ENCODE measurements at places on chromosomes 11 and 22.

GRCh38 chr11:69497221-69497787 lies 15.8 kb downstream of the LINC01488 start:
- DNase-seq, result no peak

DNA sequence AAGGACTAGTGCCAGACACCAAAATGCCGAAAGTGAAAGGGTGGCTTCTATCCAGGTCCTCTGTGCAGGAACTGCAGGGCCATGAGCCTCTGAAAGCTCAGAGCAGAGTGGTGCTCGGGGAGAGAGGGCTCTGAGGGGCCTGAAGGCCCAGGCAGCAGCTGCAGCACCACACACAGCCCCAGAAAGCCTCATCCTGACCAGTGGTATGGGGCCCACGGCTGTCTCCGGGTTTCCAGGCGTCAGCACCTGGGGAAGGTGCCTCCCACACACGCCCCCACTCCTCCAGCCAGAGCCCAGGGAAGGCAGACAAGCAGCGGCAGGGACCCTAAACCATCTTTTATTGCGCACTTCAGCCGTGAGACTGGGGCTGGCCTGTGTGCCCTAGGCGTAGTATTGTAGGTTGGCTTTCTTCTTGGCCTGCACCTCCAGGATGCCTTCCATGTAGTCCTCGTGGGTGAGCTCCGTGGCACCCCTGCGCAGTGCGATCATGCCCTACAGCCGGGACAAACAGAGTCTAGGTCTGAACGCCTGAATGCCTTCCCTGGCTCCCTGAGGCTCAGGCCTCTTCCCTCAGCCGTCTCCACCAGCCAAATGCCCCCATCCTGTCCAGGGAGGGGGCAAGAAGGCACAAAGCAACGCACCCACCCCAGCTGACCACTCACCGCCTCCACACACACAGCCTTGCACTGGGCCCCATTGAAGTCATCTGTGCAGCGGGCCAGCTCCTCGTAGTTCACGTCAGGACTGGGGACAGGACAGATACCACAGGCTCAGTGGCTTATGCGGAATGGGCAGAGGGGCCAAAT lies 7.6 kb downstream of the PSMC3 start:
- no peak for DNase-seq

- DNase-seq, result no peak
These were observed 13.1 kb downstream of the SLC43A1 start for GRCh38 chr11:57502376-57502775.

- DNase-seq, result no peak
These were observed 163.4 kb downstream of the INSC start for GRCh38 chr11:15278128-15278527.

GRCh38 chr11:12838463-12839123 lies 164.4 kb downstream of the TEAD1 start:
- DNase-seq, result no peak

DNA sequence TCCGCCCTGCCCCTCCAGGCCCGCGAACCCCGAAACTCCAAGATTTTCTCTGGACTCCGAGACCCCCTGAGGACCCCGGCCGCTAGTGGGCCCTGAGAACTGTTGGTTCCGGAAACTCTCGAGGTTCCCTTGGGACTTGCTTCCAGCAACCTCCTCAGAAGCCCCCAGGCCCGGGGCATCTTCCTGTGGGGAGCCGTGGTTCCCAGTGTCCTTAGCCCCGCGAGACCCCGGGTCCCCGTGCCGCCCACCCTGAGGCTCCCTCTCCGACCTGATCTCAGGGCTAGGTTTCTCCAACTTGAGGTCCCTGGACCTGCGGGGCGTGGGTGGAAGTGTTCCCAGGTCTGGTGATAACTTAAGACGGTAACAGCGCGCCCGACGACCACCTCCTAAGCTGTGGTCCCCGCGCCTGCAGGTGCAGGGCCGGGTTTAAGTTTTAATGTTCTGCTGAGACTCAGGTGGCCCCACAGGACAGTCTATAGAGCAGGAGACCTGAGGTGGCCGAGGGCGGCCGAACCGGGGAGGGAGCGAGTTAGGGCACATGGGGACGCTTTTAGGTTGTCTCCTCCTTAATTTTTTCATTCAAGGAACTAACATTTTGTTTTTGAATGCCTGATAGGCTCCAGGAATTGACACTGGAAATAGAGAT lies 720 bp downstream of the FAM118A start:
- no peak for DNase-seq

GRCh38 chr11:16795146-16795545 lies 56.7 kb downstream of the C11orf58 start:
- DNase-seq, result no peak

GRCh38 chr11:44954051-44954906 lies 3.6 kb upstream of the TP53I11 start:
- DNase-seq, result no peak

DNA sequence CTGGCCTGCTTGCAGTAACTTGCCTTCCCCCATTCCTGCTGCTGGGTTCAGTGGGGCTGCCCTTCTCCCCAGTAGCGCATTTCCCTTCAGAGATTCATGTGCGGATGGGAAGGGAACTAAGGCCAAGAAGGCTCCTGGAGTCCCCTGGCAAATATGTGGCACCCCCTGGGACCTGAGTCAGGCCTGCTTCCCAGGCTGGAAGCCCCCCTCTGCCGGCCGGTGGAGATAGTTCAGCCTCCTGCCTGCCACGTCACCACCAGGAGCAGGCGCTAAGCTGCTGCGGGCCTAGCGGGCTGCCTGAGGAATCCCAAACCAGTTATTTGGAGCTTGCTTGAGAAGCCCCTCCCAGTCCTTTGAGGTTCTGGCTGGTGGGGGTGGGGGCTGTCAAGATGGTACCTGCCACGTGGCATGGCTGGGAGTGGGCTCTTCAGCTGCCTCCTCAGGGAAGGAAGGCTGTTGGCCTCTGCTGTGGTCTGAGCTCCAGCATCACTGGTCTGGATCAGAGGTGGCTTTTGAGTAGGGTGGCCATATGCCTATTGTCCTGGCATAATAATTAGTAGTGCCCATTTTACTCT lies 2.0 kb downstream of the SERPINH1 start:
- no peak for DNase-seq

DNA sequence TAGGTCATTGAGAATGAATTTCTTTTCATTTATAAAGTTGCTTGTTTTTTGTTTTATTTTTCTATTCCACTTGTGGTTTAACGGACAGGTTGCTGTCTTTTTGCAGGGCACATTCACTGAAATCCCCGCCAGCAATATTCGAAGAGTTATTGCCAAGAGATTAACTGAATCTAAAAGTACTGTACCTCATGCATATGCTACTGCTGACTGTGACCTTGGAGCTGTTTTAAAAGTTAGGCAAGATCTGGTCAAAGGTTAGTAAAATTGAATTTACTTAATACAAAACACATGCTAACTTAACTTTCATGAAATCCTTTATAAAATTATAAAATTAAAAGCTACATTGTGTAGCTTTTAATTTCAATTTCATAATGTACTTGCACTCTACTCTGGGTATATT lies 53.6 kb downstream of the PDHX start:
- no peak for DNase-seq

DNA sequence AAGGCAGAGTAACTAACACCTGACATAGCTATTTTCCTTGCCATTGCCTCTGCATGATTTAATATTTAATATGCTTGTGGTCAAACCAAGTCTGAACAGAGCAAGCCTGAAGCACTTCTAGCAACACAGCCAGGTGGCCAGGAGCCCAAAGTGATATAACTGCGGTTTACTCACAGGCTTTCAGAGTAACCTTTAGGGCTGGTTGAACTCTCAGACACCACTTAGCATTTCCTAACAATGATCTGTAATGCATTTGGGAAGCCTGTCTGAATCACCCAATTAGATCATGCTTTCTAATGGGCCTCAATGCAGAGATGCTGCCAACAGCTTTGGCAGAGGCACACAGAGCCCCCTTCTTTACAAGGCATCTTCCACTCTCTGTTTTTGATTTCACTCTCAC lies 96.1 kb downstream of the FDX1 start:
- no peak for DNase-seq

GRCh38 chr11:124900464-124900863 lies 2.8 kb upstream of the ROBO4 start:
- DNase-seq, result no peak

GRCh38 chr11:128790196-128790595 lies 76.9 kb downstream of the KCNJ1 start:
- no peak for DNase-seq

GRCh38 chr11:36509201-36509639 lies 852 bp downstream of the TRAF6 start:
- DNase-seq, result no peak

DNA sequence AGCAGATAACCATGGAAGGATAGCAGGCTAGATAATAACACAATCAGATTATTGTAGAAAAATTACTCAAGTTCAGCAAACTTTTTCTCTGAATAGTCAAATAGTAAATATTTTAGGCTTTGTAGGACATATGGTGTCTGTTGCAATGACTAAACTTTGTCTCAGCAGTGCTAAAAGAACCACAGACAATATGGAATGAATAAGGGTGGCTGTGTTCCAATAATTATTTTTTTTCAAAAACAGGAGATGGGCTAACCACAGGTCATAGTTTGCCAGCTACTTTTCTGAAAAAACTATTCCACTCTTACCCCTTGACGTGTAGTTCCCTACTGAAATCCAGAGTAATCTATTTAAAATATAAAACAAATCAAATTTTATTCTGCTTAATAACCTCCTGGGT lies 153.9 kb upstream of the LRRC4C start:
- DNase-seq, result no peak

GRCh38 chr22:21029486-21030025 lies 2.8 kb downstream of the SLC7A4 start:
- DNase-seq, result no peak

DNA sequence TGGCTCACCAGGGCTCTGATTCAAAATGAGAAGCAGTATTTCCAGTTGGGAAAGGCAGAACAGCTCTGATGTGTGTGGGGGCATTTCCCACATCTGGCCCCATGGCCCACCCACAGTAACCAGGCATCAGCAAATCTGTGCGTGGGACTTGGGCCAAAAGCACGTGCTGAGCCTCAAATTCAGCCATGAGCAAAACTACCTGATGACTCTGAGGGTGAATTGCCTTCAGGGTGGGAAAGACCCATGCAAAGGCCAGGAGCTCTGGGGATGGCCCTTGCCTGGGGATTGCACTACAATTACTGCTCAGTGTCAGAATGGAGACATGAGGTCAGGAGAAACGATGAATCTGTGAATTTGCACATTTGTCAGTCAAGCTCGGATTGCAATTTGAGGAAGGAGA lies 20.9 kb downstream of the TP53AIP1 start:
- no peak for DNase-seq

DNA sequence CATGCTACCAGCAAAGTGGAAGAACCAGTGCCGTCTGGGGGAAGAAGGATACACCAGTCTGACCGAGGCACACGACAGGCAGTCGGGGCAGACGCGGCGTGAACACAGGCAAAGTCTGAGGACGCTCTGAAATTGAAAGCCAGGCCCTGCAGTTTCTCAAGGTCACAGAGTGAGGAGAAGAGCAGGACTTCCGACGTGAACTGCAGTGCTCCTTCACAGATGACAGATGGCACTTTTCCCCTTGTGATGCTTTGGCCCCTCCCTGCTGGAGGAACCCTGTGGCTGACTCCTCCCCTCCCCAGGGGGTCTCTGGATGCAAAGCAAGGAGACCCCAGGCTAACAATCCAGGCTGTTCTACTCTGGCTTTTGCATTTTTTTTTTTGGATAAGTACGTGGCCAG lies 19.6 kb upstream of the JAM3 start:
- DNase-seq, result no peak

- DNase-seq, result no peak
These were observed 44.7 kb downstream of the CADM1 start for GRCh38 chr11:115459563-115459962.

DNA sequence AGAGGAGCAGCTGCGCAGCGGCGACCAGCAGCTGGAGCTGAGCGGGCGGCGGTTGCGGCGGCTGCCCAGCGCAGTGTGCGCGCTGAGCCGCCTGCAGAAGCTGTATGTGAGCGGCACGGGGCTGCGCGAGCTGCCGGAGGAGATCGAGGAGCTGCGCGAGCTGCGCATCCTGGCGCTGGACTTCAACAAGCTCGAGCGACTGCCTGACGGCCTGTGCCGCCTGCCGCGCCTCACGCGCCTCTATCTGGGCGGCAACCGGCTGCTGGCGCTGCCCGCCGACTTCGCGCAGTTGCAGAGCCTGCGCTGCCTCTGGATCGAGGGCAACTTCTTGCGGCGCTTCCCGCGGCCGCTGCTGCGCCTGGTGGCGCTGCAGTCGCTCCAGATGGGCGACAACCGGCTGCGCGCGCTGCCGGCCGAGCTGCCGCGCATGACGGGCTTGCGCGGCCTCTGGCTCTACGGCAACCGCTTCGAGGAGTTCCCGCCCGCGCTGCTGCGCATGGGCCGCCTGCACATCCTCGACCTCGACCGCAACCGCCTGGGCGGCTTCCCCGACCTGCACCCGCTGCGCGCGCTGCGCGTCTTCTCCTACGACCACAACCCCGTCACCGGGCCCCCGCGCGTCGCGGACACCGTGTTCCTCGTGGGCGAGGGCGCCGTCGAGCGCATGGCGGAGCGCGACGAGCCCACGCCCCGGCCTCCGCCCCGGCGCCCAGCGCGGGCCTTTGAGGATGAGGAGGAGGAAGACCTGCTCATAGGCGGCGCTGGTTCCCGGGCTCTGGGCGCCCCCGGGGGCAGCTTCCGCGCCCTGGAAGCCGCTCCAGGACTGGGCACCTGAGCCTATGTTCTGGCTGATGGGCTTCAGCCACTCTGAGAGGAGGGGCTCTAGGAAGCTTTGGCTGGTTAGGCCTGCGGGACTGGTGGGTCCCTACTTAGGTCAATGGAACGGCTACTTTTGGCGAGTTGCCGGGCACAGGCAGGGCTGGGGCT lies 787 bp downstream of the LRRC10B start:
- DNase-seq, result peak; percentile 48

DNA sequence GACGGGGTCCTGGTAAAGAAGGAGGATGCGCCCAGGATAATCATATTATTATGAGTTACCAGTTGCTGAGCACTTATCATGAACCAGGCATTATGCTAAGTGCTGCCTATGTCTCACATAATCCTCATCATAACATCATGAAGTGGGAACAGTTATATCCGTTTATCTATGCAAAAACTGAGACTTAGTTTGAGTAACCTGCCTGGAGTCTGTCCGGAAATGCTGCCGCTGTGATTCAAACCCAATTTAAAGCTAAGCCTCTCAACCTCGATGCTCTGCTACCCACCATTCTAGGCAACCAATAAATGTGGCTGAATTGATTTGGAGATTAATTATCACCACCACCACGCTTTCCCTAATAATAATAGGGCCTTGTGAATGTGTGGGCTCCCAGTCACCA lies 111.5 kb upstream of the CLMP start:
- DNase-seq, result no peak

DNA sequence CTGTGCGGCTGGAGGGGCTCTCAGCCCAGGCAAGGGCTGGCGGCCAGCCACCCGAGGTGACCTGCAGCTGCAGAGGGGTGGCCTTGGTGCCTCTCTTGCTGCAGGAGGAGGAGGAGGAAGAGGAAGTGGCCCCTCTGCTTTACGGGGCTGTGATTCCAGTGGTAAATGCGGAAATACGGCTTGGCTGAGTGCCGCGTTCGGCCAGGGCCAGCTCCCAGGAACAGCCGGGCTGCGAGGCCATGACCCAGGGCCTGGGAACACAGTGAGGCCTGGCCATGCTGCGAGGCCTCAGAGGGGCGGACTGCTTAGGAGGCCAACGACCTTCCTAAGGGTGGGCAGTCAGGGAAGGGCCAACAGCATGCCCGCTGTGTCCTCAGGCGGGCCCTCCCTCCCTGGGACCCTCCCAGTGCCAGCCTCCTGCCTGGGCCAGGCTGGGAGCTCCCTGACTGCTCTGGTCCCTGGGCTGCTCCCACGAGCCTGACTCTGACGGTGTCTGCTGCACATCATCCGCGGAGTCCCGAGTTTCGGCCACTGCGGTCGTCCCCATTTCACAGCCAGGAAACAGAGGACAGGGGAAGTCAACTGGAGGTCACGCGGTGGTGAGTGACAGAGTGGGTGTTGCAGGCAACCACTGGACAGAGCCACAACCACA lies 20.8 kb upstream of the PPARA start:
- DNase-seq, result no peak

GRCh38 chr11:111815489-111815888 lies 49.3 kb upstream of the PPP2R1B start:
- DNase-seq, result no peak

All from activated effector memory CD4-positive, alpha-beta T cell treated with Interleukin-2 at 50 U/mL for 16 hours (primary cell).